Activated CD4-positive, alpha-beta T cell treated with anti-CD3 and anti-CD28 coated beads, Interleukin-2, amount 50 U/mL, for 24 hours (primary cell): ENCODE measurements at places on chromosomes 1 and 21.

DNA sequence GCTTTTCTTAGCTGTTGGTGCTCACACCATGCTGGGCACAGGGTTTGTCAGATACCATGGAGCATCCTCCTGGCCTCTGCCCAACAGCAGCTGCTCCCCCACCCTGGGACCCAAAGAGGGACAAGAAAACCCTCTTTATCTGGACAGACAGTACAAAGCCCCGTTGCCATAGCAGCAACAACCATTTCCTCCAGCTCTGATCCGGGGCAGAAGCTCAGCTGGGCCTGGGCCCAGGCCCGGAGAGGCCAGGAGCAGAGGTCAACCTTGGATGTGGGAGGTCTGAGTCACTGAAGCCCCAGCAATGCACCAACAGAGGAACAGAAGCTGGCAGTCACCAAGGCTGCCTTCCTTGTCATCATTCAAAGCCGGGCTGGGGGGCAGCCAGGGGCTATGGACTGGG, 228.4 kb upstream of the POU3F1 start:
- no peak for DNase-seq

DNA sequence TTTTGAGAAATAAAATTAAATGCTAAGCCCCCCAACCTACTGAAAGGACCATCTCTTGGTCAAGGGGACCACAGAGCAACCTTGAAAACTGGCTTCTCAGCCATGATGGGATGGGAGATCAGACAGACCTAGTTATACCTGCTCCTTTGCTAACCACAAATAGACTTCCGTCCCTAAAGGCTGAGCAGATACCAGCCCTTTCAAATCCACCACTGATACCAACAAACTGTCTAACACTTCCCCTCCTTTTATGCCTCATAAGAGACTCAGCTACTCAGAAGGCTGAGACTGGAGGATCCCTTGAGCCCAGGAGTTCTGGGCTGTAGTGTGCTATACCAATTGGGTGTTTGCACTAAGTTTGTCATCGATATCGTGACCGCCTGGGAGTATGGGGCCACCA, 407.3 kb downstream of the SIPA1L2 start:
- no peak for DNase-seq

- DNase-seq = no peak
Observed at GRCh38 chr1:1921459-1921862, 2.4 kb upstream of the TMEM52 start.

- DNase-seq = no peak
Observed at GRCh38 chr1:102466487-102466886, 469.8 kb upstream of the OLFM3 start.

DNA sequence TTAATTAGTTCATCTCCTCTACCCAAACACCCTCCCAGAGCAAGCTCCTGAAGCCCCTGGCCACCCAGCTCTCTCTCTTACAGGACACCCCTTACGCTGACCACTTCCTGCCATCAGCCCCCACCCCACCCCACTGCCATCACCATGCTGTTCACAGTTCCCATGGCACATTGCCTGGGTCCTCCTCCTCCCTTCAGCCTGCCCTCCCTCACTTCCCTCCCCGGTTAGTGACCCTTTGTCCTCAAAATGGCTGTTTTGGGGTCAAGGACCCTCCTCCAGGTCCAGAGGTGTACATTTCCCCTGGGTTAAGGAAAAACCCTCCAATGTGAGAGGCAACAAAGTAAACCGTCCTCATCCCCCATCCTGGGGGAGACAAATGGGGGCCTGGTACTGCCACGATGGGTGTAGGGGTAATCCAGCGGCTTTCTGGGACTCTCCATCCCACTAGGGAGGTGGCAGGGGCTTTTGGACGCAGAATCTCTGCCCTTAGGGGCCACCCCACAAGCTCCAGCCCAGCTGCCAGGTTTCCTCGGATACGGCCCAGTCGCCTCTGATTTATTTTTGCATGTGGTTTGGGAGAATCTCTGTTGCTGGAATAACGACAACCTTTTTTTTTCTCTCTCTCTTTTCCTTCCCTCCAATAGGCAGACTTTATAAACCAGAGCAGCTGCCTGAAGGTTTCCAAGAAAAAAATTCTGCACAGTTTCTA, 8.5 kb downstream of the CAMK2N1 start:
- no peak for DNase-seq

DNA sequence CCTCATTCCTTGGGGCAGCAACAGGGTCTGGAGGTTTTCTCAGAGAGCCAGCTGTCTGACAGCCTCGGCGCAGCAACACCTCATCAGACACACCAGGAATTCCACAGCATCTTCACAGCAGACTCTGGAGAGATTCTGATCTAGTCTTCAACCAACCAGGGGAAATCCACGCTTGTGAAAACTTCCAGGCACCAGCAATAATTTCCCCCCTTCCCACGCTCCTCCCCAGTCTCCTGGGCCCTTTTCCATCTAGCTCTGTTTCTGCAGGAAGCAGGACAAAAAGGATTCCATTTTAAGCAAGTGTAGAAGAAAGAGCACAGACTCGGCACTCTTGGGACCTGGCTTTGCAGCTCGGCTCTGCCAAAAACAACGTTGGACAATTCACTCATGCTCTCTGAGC, 44.3 kb upstream of the CAPZB start:
- no peak for DNase-seq

DNA sequence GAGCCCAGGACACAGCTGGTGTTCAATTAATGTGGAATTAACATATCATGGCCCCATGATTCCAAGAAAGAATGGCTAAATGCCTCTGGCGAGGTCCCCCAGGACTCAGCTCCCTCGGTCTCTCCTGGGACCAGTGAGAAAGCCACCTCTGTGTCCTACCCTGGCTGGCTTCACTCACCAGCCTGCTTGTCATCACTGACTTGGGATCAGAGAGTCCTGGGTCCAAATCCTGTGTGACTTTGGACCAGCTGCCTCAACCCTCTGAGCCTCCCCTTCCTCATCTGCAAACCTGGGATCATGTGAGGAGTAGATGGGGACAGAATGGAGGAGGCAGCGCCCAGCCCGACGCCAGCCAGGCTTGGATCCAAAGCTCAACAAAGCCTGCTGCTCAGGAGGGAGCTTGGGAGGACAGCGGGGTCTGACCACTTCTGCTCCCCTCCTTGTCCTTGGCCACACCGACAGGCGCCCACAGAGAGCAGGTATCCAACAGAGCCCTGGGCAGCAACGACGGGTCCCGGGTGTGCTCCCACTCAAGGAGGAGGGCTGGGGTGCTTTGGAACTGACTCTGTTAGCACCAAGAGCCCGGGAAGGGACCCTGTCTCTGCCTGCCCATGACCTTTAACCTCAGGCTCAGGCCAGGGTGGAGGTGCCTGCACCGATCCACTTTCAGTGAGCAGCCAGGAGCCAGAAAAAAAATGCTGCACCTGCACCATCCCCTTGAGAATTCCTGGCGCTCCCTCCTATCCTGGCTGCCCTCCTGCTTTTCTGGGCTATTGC, 3.2 kb downstream of the SH2D5 start:
- DNase-seq = no peak

DNA sequence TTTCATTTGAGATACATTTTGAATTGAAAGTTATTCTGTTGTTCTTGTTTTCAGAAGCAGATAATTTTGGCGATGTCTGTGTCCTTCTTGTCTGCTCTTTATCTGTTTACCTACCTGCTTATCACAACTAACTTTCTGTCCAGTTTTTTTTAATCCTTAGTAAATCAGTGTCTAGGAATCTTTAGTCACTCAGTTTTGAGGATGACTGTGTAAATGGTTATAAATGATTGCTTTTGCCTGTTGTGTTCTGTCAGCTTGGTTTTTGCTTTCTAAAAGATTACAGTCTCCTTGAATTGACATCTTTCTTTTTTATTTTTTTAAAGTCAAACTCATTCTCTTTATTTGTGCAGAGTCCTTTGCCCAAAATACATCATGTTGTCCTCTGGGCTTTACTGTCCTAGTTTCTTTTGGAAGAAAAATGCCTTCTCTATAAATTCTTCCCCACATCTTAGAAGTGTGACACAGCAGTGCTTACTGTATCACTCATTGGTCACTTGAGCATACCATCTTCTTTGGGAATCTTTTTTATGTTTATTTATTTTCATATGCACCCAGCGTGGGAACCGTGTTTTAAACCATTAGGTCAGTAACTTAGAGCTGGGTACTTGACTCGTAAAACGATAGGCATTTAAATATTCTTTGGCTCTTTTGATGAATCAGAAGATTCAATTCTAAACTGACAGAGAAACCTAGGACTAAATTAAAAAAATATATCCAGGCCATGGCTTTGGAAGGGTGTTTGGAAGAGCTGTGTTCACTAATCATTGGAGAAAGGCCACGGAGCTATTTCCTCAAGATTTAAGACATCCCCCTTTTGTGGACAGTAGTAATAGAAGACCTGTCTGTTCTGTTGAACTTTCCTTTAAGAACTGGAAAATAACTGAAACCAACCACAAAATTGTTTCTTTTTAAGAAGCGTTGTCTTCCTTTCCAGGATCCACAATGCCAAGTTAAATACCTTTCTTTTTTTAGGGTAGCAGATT, 20.9 kb downstream of the LAMC1 start:
- no peak for DNase-seq

GRCh38 chr1:3352299-3352951, 102.0 kb upstream of the ARHGEF16 start:
- DNase-seq = no peak

DNA sequence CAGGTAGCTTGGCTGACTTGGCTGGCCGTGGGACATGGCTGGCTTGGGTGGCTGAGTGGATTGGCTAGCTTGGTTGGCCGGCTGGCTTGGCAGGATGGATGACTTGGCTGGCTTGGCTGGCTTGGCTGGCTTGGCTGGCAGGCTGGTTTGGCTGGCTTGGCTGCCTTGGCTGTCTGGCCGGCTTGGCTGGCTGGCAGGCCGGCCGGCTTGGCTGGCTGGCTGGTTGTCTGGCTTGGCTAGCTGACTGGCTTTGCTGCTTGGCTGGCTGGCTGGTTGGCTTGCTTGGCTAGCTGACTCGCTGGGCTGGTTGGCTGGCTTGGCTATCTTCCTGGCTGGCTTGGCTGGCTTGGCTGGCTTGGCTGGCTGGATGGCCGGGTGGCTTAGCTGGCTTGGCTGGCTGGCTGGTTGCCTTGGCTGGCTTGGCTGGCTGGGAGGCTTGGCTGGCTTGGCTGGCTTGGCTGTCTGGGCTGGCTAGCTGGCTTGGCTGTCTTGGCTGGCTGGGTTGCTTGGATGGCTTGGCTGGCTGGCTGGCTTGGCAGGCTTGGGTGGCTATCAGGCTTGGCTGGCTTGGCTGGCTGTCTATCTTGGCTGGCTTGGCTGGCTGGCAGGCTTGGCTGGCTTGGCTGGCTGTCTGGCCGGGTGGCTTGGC, 129.7 kb upstream of the FAM72C start:
- peak; percentile 1 for DNase-seq

DNA sequence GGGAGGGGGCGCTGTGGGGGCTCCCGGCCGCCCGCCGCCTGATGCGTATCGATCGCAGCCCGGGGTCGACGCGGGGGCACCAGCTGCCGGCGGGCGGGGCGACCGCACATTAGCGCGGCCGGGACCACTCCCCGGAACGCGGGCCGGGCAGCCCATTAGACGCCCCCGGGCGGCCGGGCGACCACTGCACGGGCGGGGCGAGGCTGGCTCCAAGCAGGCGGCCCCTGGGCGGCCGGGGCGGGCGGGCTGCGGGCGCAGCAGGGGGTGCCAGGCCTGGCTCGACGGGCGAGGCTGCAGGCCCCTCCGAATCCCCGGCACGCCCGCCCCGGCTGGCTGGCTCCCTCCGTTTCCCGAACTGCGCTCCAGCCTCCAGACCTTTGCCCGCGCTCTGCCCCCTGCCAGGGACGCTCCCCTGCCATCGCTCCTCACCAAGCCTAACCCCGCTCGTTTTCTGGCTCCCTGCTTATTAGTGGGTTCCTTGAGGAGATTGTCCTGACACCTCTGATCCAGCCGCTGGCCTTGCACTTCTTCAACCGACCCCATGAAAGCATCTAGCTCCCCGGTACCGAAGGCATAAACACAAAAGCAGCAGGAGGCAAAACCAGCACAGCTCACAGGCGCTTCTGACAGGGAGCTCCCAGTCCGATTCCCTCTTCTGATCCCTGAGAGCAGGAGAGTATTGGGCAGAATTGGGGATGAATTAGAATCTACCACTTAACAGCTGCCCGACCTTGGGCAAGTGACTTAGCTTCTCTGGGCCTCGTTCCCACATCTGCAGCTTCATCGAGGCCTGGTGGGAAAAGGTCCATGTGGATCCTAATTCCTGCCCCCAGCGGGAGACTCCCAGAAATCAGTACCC, 92.6 kb upstream of the CASZ1 start:
- no peak for DNase-seq

- DNase-seq = no peak
Observed at GRCh38 chr21:45361033-45361997, 43.6 kb upstream of the COL18A1 start.

DNA sequence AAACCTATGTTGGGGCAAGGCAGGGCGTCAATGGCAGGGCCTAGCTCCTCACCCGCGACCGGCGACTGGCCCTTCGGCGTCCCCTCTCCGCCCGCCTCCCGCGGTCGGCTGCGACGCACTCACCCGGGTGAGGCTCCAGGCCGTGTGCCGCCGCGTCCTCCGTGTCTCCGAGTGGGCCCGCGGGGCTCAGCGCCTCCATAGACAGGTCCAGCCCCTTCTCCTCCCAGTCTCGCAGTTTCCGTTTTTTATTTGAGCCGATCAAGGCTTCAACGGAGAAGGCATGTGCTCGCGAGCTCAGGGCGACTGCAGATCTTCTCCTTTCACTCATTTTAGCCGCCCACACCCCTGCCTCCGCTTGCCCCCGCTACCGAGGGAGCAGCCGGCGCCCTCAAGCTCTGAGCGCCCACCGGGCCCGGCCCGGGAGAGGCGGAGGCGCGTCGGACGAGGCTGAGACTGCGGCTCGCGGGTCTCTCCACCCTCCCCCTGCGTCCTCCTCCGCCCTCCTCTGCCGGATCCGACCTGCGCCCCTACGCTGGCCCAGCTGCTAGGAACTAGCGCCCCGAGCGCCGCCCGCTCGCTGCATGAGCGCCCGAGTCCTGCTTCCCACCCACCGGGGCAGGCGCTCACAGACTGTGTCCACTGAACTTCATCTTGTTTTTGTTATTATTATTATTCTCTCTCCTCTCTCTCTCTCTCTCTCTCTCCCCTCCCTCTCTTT, 516 bp downstream of the TBX15 start:
- no peak for DNase-seq

- DNase-seq = no peak
Observed at GRCh38 chr1:6873298-6874015, 88.2 kb downstream of the CAMTA1 start.

- no peak for DNase-seq
Observed at GRCh38 chr1:204198348-204199340, 2.4 kb upstream of the KISS1 start.

- no peak for DNase-seq
Observed at GRCh38 chr1:82421782-82422181, 621.0 kb downstream of the ADGRL2 start.

DNA sequence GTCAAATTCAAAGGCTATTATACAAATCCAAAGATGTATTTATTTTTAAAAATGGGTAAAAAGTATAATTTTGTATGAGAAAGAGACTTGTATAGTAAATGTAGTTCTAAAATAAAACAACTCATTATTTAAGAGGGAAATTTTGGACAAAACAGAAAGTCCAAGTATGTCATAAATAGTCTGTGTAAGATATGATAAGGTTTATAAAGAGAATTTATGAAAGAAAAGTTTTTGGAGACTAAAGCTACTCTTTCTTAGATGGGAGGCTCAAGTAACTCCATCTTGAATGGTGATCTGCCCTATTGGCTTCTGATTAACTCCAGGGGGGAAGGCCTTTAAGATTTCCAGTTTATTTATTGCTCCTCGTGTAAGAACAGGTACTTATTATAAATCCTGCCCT, 14.7 kb upstream of the OR2T27 start:
- DNase-seq = no peak

GRCh38 chr1:154802982-154803920, 66.8 kb downstream of the KCNN3 start:
- no peak for DNase-seq

GRCh38 chr21:44078411-44078981, 28.7 kb upstream of the PWP2 start:
- no peak for DNase-seq

GRCh38 chr1:18105196-18105595, 2.4 kb upstream of the IGSF21 start:
- DNase-seq = no peak
